ENCODE measurements at places on chromosomes 7 and 10.

- no peak for DNase-seq
Observed at GRCh38 chr10:13221572-13221971, 12.6 kb downstream of the UCMA start.

DNA sequence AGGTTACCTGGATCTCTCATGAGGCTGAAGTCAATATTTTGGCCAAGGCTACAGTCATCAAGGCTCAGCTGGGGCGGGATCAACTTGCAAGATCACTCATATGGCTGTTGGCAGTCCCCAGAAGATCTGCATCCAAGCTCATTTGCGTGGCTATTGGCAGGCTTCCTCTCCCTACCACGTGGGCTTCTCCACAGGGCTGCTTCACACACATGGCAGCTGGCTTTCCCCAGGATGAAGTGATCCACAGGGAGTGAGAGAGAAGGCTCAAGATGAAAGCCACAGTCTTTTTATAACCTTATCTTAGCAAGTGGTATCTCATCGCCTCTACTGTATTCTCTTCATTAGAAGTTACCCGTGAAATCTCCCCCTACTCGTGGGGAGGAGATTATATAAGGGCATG is 167.4 kb downstream of the TMEM26 start:
- no peak for DNase-seq

- DNase-seq, result no peak
Observed at GRCh38 chr7:91800389-91800788, 80.1 kb downstream of the MTERF1 start.

- DNase-seq, result no peak
Observed at GRCh38 chr10:29202386-29202940, 86.4 kb upstream of the LYZL1 start.

DNA sequence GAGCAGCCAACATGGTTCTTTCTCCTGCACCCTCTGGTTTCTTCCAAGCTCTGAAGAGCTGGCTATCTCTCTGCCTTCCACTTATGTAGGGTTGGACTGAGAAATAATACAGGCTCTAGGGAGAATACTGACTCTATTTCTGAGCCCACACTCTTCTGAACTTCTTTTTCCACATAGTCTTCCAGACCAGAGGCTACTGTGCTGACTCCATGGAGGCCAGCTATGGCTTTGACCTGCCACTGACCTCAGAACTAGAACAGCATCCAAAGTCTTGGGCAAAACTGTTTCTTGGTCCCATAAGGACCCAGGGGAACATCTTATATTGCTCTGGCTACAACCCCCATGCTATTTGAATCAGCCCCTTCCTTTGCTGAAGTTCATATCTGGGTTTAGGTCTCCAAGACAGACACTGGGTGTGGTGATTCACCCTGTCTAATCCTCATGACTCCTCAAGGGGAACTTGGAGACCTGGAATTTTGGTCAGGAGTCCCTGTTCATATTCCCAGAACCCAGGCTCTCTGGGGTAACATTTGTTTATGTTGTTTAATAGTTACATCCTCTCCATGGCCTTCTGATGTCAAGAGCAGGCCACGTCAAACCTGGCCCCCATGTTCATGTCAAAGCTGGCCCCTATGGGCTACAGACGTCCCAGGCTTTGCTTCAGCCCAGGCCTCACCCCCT is 12.1 kb upstream of the PLAU start:
- DNase-seq, result no peak

DNA sequence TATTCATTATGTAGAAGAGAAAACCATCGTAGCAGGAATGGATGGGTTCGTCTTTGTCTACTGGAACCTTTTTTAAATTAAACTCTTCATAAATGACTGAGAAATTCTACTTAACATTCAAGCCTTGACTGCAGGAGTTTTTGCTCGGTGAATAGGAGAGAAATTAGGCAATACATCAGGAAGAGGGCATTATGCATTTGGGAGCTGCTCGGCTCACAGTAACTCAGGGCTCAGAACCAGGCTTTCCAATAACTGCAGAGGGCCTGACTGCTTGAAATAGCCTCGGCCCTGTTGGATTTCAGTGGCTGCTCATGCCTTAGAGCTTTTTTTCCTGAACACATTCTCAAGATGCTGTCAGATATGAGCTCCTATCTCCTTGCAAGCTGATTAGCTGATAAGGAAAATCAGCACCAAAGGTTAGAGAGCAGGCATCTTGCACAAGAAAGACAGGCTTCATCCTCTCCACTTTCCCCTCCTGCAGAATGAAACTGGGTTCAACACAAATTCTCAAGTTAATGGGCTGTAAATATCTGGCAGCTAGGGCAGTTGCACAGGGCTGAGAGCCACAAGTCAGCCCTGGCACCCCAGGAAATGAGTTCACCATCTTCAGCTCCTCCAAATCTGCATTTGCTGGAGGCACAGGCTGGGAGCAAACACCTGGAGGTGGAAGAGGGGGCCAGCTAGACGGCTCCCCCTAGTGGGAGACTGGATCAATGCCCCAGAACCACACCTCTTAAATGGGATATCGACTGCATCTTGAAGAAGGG is 24.3 kb downstream of the TECTB start:
- no peak for DNase-seq

GRCh38 chr7:69018200-69018599 is 580.1 kb upstream of the AUTS2 start:
- no peak for DNase-seq

DNA sequence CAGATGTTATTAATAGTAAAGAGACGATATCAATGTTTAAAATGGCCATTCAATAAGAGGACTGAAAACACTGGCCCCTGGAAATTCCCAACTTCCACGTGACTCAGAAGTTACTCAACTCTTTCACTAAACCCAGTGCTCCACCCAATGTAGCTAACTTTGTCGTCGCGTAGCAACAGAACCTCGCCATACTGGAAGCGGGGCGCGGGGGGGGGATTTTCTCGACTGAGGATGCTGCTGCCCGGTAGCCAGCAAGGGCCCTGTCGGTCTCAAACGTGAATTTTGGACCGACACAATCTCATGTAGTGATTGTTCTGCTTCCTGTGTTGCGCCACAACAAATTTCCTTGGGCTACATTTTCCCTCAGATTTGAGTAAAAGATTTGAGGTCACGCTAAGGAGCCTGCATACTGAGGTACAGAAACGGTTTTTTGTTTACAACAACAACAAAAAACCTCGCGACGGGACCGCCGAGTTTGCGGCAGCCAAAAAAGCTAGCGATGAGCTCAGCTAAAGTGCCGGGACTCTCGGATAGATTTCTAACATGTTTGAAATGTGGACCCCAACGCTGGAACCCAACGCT is 977 bp upstream of the SFR1 start:
- DNase-seq, result peak; percentile 27

Data from NCI-H1694 treated with DMSO at 0.1 percent for 48 hours (cell line).